ENCODE measurements at places on chromosomes 11 and 22.

DNA sequence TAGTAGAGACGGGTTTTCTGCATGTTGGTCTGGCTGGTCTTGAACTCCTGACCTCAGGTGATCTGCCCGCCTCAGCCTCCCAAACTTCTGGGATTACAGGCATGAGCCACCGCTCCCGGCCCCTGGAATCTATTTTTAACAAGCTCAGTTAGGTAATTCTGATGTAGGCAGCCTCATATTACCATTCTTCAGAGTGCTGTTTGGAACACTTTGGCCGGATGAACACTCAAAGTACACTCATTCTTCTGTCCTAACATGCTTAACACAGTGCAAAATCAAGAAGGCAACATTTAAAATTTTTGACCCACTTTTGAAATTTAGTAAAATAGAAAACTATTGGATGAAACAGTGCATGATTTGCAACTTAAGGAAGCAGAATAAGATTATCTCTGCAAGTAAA, 586.7 kb upstream of the CHORDC1 start:
- no peak for DNase-seq

- DNase-seq: no peak
Observed at GRCh38 chr22:23313791-23314567, 133.7 kb downstream of the BCR start.

- DNase-seq: peak; percentile 61
Observed at GRCh38 chr22:21652010-21652546, 10.0 kb downstream of the SDF2L1 start.

GRCh38 chr22:22071455-22071854, 88.9 kb upstream of the TOP3B start:
- no peak for DNase-seq

- DNase-seq: peak; percentile 31
Observed at GRCh38 chr11:121722431-121723245, 269.9 kb upstream of the SORL1-AS1 start.

DNA sequence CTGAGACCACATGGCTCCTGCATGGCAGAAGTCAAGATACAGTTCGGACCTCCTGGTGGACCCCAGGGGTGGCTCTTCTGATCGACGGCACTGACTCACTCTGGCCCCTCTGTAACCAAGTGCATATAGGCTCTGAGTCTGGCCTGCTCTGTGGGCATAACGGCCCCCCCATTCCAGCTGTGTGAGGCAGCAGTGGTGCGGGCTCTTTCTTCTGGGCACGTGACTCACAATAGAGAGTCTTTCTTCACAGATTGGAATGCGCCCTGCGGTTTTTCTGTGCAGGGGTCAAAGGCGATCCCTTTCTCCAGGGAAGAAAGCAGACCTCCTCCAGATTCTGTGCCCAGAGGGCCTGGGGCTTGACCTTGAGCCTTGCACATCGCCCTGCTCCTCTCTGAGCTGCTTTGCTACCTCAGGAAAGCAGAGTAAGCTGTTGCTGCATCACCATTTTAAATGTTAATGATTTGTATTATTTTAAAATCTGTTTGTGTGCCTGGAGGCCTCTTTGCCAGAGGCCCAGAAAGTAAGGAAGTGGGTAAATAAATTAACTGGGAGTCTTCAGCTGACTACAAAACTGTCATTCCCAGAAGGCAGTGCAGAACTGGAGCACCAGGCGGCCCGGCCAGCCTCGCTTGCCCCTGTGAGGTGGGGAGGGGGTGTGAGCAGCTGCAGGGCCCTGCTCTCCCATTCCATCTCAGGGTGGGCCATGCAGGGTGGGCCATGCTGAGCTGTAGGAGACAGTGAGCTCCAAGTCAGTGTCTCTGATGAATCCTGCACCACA, 199.0 kb downstream of the GRIK4 start:
- DNase-seq: peak; percentile 3

DNA sequence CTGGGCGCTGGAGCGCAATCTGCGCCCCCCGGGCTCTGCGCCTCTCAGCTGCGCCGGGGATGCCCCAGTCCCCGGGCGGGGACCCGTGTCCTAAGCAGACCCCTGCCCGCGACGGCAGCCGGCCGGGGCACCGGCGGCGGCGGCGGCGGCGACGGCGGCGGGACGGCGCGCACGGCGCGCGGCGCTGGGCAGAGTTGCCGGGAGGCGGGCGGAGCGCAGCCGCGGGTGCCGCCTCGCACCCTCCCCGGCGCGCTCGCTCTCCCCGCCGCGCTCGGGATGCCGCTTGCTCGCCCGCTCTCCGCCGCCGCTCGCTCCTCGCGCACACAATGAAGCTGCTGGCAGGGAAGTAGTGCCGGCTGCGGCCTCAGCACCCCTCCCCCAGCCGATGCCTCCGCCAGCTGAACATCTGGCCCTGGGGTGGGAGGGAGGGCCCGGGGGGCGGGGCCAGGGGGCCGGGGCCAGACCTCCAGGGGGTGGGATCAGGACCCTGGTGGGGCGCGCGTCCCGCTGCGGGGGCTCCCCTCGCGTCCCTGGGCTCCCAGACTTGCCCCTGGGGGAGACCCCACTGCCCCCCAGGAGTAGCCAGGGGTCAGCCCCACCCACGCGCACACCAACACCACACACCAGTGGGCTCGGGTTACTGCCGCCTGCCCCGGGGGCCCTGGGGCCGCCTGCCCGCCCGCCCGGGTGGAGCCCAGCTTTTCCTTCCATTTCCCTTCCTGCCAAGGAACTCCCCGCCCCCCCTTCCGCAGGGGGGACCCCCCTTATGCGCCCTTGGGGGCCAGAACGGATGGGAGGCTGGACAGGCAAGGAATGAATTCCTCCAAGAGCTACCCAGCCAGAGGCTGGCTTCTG, at the start of gene RCOR2:
Gene RCOR2, minus strand, starts transcription at position 328 of the 855 bp plus-strand sequence. CDS start 708 bp downstream, outside the sequence.
- no peak for DNase-seq

DNA sequence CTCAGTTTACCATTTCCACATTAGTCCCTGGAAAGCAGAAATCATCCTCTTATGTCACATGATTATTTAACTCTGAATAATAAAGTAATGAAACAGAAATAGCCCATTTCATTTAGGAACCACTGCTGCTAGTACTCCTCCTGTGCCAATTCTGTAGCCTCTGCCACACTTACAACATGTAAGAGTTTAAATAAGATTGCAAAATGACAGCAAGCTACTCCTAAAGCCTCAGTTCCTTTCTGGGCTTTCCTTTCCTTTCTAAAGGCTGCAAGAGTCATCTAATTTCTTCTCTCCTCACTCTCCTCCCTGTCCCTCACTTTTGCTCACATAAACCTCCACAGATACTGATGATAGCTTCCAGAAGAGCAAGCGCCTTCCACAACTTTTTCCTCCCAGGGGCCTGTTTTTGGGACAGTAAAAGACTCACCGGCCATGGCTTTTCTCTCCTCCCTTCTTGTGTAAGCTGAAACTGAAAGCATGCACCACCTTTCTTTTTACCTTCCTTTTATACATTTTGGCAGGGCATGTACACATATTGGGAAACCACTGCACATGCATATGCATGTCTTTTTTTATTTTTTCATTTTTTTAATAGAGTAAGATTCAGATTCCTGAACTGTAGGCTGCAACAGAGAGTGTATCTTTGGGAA, 38.5 kb downstream of the CARD18 start:
- no peak for DNase-seq

GRCh38 chr11:119771172-119771770, 42.3 kb upstream of the NECTIN1 start:
- no peak for DNase-seq

GRCh38 chr11:10002221-10002620, 291.8 kb downstream of the SBF2 start:
- no peak for DNase-seq

- no peak for DNase-seq
Observed at GRCh38 chr11:32420937-32421901, 14.1 kb downstream of the WT1 start.

- no peak for DNase-seq
Observed at GRCh38 chr11:12207384-12208150, 97.2 kb downstream of the MICAL2 start.

- no peak for DNase-seq
Observed at GRCh38 chr11:19430346-19430745, 189.6 kb upstream of the E2F8 start.

DNA sequence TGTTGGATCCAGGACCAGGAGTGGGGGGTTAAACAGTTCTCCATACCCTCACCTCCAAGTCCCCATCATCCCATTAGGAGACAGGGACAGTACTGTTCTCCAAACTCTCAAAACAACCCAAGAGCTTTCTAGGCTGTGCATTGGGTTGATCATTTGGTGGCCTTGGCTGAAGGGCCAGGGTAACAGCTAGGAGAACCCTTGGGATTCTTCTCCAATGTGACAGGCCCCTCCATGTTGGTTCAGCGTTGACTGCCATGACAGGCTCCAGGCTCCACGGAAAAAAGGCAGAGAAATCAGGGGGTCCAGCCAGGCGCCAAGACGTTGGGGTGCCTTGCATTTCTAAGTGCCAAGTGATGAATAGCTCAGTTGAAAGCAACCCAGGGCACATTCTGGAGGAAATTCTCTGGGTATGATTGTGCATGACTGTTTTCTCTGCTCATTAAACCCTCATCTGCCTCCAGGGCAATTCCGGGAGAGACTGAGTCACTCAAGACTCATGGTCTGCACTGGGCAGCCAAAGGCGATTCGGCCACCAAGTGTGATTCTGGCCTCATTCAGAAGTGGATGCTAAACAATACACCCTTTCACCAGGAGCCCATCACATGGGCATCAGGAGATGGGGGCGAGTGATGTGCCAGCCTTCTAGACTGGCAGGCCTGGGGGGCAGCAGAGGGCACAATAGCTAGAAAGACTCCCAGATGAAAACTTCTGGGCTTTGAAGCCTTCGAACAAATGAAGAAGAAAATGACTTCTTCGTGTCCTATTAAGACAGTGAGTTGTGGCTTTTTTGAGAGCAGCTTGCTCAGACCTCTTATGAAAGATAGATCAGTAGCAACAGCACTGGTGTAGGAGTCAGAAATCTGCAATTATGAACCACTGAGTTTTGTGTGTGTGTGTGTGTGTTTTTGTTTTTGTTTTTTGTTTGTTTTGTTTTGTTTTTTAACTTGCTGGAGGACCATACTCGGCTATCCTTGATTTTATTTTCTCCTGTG, 27.7 kb downstream of the CD44 start:
- peak; percentile 92 for DNase-seq

- DNase-seq: no peak
Observed at GRCh38 chr11:116101902-116102301, 597.7 kb upstream of the CADM1 start.

GRCh38 chr11:27933992-27934829, 173.7 kb downstream of the KIF18A start:
- DNase-seq: peak; percentile 99

DNA sequence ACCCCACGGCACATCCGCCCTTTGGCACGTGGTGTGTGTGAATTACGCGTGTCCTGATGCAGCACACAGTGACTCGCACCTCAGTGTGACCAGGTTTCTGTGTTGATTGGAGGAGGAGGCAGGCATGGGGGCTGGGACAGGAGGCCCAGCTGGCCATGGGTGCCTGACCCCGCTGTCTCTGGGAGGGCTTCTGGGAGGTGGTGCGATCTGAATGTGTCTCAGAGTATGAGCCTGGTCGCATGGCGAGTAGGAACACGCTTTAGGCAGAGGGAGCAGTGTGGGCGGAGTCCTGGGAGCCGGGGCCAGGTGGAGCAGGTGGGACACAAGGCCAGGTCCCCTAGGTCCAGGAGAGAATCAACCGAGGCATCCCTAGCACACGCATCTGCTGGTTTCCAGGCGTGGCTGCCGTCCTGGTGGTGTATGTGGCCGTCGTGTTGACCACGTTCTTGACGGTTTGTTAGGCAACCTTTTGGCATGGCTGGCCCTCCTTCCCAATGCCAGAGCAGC, 5.7 kb downstream of the GRAMD4 start:
- no peak for DNase-seq

GRCh38 chr22:47300698-47301405, 538.4 kb downstream of the TBC1D22A start:
- DNase-seq: no peak

- no peak for DNase-seq
Observed at GRCh38 chr22:45892681-45893461, 84.1 kb downstream of the WNT7B start.

GRCh38 chr11:81007046-81007445, 1566.2 kb upstream of the TENM4 start:
- no peak for DNase-seq

GRCh38 chr11:267491-267994, 10.7 kb upstream of the NLRP6 start:
- no peak for DNase-seq

DNA sequence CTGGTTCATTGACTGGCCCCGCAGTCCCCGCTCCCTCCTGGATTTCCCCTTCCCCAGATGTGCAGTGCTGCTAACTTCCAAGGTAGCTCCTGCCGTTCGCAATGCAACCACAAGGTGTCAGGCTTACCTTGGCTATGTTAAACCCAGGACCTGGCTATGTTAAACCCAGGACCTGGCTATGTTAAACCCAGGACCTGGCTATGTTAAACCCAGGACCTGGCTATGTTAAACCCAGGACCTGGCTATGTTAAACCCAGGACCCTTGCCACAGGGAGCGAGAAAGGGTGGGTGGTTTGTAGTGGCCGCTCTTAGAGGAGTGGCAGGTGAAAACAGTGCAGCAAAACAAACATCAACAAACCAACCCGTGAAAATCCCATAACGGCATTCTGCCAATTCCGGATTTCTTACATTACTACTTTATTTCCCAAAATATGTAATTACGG, 2.9 kb upstream of the ADAMTS8 start:
- DNase-seq: no peak

DNA sequence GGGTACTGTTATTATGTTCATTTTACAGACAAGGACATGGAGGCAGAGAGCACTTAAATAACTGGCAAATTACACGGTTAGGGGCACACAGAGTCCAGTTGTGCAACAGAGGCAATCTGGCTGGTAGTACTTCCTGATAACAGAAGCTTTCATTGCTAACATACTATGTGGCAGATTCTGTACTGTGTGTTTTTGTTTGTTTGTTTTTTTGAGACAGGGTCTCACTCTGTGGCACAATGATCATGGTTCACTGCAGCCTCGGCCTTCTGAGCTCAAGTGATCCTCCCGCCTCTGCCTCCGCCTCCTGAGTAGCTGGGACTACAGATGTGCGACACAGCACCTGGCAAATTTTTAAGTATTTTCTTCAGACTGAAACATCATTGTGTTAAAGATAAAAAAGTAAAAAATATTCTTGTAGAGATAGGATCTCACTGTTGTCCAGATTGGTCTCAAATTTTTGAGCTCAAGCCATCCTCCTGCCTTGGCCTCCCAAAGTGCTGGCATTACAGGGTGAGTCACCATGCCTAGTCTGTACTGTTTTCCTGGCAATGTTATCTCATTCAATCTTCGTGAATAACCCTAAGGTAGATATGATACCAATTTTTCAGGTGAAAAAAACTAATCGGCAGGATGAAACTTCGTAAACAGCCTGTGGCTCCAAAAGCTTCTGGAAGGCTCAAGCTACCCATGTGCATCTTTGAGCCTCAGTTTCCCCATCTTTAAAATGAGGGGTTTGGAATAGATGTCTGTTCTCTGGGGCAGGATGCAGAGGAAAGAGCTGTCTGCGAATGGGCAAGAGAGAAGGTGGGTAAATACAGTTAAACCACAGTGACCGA, 921 bp upstream of the NUCB2 start:
- DNase-seq: no peak

DNA sequence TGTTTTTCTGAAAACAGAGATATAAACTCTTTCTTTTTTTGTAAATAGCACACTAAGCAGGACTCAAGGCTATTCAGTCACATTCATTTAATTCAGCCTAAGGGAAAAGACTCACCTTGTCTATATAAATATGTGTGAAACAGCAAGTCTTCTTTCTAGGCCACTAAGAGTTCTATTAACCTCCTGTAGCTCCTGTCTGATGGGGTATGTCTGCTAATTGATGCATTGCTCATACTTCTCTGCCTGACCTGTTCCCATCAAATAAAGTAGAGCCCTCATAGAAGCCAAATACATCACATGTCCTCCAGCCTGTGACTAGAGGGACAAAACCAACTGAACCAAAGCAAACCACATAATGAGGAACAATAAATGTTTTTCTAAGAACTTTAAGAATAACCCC, 68.2 kb downstream of the MSANTD4 start:
- DNase-seq: no peak

- no peak for DNase-seq
Observed at GRCh38 chr11:17343907-17344306, 7.7 kb upstream of the NCR3LG1 start.
